Right cardiac atrium (tissue), 5 donors: ENCODE measurements at places on chromosomes 1 and 21. TPM values are rescaled to one million over a fixed set of nuclear protein-coding genes. Genes with fewer than 3 reads are reported as not detected.

- DNase-seq, result peak; percentile 84
Observed at GRCh38 chr1:211632808-211633523, 42.5 kb downstream of the NEK2 start.

- DNase-seq, result no peak
Observed at GRCh38 chr1:211543025-211543424, 35.9 kb downstream of the SLC30A1 start.

DNA sequence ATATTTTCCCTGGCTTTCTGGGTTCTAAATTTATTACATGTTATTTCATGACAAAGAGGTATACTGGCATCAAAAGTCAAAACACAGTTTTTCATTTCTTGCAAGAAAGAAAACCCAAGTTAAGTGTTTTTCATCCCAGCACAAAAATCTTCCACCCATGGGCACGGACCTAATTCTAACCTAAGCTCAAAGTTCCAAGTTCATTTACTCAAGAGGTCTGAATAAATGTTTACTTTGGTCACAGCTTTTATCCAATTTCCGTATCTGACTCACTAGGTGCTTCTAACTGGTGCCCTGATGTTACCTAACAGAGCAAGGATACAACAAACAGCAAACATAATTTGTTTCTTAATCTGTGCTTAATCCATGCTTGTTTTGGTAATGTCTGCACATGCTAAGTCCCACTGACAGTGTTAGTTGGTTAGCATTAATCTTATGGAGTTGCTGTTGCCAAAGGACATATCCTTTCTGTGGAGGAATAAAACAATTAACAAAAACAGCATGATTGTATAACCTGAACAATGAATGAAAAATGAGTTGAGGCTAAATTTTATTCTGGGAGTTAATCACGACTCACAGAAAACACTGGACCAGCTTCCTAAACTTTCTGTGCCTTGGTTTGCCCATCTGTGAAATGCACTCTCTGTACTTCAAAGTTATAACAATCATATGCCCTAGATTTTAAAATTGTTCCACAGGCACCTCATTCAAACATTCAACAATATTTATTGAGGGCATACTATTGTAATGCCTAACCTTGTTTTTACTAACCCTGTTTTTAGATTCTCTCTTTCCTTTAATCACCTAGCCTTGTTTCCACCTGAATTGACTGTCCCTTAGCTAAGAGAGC is 4.2 kb upstream of the CHD1L start:
- DNase-seq, result no peak

DNA sequence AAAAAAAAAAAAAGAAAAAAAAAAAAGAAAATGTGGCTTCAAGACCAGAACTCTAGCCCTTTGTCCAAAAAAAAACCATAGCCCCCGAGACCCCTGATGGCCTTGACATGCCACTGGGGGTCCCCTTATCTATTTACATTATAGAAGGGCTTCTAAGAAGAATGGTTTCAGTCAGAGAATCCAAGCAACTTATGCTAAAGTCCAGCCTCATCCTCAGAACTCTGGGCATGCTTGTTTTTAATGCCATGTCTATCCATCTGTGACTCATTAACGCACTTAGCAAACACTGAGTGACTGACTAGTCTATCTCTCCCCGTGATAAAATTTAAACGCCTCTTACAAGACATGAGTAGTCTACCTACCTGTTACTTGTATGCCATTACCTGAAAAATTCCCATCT is 29.3 kb downstream of the ERG start:
- no peak for DNase-seq

DNA sequence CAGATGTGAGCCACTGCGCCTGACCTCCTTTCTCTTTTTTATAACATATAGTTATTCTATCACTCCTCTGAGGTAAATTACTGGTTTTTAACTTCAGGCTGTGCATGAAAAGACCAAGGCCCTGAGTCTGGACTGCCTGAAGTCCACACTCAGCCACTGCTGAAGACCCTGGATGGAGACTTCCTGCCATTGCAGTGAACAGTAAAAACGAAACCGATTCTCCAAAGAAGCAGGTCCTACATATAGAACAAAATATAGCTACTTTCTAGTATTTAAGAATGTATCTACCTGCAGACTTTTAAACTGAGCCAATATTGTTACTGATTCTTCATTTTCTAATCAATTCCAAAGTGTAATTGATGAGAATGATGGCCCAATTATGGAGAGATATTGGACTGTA is 232.8 kb downstream of the CHRM3 start:
- DNase-seq, result no peak

The AMIGO1 gene
- 14.2 TPM for total RNA-seq

The HPCAL4 gene
- total RNA-seq, result 4.8 TPM

The UBE2U gene
- total RNA-seq, result not detected

The LCE6A gene
- total RNA-seq, result not detected
